ENCODE measurements at places on chromosomes 2 and 18.

GRCh38 chr2:21376864-21377263 lies 253.1 kb downstream of the TDRD15 start:
- no peak for DNase-seq

- no peak for DNase-seq
Observed at GRCh38 chr18:49619801-49620200, 57.9 kb downstream of the LIPG start.

DNA sequence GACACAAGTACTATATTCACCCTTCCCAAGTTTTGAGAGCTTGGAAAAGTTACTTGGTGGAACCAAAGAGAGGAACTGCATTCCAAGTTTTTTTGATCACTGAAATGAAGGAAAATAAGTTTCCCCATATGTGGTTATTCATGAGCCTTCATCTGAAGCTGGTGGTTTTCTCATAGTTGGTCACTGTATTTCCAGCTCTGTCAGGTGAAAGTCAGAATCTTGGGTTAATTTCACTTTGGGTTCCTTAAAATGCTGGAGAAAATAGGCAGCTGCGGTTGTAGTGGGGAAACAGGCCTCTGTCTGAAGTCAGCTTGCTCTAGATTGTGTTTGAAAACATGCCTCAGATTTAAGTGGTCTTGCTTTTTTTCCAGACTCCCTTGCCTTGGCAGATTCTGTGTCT lies 200.5 kb downstream of the HRH4 start:
- no peak for DNase-seq

- no peak for DNase-seq
Observed at GRCh38 chr2:198203336-198204069, 399.1 kb downstream of the PLCL1 start.
